ENCODE measurements at places on chromosomes 7 and 10.

DNA sequence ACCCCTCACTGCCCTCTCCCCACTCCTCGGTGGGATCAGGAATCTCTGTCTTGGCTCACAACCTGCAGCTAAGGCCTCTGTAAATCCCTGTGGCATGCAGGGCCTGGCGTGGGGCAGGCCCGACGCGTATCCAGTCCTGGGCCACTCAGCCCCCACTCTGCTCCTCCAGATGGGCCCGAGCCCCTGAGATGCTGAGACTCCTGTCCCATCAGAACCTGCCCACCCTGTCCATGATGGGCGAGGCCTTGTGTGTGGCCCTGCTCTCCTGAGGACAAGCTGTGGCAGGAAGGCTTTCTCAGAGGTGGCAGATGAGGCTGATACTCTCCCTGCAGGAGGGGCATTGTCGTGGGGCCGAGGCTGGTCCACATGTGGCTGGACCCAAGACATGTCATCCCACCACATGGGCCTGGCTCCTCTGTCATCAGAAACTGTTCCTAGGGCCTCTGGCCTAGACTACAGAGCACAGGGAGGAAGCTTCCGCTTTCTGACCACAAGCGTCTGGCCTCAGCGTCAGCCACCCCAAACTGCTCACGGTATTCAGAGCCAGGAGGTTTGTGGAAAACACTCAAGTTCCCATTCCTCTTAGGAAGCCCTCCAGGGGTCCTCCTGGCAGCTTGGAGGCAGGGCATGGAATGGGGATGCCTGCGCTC lies 6.0 kb downstream of the ALOX5 start:
- no peak for DNase-seq

DNA sequence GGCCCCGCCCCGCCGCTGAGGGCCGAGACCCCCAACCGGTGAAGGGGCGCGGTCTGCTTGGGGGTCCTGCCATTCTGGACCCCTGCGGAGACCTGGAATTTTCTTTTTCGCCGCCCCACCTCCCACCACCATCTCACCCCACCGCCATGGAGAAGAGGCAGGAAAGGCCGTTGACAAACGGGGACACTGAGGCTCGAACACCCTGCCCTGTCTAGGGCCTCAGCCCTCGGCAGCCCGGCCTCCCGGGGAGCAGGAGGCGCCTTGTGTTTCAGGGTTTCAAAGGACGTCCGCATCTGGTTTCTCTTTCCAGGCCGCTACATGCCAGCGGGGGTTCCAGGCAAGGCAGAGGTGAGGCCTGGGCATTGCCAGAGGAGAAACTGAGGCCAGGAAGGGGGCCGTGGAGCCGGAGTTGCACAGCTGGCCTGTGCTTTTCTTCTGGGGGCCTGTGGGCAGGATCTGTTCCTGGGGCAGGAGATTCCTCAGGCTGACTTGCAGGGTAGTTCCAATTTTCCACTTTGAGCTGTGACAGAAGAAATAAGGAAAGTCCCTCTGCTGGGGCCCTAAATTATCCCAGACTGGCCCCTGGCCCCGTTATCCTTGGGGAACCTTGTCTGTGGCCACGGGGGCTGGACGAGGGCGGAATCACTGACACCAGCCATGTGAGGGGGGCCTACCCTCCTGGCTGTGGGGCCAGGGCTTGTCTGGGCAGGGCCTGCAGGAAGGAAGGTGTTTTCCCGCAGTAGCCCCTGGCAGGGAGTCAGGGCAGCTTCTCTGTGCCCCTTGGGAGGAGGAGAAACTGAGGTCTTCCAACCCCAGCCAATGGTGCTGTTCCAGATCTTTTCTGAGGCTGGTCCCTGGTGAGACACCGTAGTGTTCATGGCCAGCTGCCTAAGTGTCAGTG lies 900 bp upstream of the MICALL2 start:
- DNase-seq, result no peak

DNA sequence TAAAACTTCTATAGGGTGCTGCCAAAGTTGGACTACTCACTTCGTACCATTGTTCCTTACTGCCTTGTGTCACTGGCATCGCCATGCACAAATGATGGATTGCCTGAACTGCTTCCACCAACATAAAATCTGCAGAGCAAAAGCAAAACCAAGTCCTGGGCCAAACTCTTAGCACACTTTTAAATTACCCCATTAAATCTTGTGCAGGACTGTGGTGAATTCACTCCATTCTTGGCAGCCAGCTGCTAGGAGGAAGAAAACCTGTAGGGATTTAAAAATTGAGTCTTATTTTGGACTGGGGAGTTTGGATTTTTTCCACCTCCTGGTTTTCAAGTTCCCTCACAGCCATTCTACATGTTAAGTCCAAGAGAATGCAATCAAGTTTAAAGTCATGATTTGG lies 646.9 kb downstream of the SORCS3 start:
- no peak for DNase-seq

DNA sequence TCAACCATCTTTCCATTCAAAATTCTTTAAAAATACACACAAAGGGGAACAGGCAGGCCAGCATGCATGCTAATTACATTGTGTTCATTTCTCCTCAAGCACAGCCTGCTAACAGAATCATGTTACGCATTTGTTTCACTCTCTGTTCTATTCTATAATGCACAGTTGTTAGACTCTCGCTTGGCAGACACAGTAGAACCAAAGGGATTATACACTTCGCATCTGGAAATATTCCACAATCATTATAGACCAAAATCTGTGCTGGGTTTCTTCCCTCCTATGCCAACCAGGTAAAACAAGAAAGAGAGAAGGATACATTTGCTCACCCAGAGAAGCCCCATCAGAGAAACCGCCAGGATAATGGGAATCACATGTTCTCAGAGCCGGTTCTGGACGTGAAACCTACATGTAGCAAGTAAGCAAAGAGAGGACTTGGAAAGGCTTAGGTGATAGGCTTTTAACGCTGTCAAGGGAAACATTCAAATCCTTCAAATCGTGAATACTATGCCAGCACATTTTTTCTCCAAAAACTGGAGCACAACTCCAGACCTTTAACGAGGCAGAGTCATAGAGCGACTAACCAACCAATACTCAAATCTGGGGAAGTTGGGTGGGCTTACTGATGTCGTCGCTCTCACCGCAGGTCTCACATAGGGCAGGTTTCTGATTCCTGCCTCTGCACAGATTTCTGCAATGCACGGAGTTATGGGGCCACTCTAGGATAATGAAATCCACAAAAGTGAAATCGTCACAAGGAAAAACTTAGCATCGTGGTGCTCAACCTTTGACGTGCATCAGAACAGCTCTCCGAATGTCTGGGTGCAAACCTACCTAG lies 380.5 kb upstream of the AUTS2 start:
- DNase-seq, result no peak

DNA sequence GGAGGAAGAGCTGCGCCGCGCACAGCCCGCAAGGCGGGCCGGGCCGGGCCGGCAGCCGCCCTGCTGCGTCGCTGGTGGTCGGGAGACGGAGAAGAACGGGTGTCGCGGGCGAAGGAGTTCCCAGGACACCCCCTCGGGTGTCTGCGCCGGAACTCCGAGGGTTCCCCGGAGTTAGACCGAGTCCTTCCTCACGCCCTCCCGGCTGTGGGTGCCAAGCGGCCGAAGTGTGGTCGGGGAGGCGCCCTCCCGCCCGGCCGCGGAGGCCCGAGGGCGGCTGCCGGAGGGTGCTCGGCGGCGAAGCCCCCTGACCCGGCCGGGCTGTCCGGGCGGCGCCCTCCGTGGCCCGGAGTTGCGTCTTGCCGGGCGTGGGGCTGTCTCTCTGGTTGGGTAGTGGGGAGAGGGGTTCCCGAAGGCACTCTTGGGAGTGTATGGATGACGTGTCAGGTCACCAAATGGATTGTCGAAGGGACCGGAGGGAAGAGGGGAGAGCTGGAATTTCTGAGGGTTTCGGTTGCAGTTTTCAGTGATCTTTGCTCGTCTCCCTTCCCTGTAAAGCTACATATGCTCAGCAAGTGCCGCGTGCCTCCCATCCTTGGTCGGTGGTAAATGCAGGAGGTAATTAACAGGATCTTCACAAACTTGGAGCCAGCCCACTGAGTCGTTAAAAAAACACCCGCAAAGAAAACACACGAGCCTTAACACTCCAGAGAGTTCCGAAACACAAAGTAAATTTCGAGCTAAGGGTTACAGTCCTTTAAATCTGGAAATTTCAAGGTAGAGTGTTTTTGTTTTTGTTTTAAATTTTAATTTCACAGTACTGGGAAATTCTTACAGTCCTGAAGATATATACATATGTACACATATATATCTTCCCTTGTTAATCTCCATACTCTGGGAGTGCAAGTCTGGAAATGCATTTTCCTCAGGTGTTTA lies 871 bp downstream of the ST7 start:
- peak; percentile 59 for DNase-seq

DNA sequence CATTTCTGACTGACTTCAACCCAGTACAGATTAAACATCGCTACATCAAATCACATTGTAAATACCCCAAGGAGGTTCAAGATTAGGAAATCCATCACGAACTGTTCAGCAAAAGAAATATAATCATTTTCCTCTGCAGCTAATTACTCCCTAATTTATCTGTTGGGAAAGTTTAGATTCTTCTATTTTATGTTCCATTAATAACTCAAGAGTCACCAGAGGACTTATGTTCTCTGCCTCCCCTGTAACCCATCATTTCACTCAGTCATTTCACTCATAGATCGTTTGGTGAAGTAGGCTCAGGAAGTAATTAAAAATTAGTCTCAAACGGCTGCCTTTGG lies 45.2 kb downstream of the FAM171A1 start:
- DNase-seq, result no peak

GRCh38 chr10:10647331-10647730 lies 370.3 kb upstream of the CELF2 start:
- no peak for DNase-seq

GRCh38 chr7:70710011-70710480 lies 421.9 kb upstream of the GALNT17 start:
- peak; percentile 65 for DNase-seq

DNA sequence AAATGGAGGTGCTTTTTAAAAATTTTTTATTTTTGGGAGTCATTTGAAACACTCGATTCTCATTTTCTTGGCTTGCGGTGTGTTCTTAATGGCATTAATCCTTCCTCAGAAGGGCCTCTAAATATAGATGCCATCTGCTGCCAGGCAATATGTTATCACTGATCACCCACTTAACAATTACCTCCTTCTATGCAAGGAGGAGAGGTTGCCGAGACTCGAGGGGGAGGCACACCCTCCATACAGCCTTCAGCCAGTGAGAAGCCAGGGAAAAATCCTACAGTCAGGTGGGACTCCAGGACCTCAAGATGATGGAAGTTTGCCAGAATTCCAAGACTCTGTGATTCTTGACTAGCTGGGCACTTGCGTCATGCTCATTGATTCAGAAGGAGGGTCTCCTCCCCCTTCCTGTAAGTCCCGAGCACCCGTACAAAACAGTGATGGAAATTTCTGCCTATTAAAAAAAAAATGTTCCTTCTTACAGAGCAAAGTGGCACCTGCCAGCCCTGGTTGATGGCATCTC lies 574.5 kb downstream of the TYW1 start:
- DNase-seq, result no peak

GRCh38 chr7:116395141-116395791 lies 104.3 kb upstream of the CAV2 start:
- peak; percentile 59 for DNase-seq

GRCh38 chr7:153638821-153639435 lies 413.3 kb upstream of the DPP6 start:
- no peak for DNase-seq

GRCh38 chr10:89283936-89284475 lies 17.8 kb upstream of the IFIT2 start:
- no peak for DNase-seq

DNA sequence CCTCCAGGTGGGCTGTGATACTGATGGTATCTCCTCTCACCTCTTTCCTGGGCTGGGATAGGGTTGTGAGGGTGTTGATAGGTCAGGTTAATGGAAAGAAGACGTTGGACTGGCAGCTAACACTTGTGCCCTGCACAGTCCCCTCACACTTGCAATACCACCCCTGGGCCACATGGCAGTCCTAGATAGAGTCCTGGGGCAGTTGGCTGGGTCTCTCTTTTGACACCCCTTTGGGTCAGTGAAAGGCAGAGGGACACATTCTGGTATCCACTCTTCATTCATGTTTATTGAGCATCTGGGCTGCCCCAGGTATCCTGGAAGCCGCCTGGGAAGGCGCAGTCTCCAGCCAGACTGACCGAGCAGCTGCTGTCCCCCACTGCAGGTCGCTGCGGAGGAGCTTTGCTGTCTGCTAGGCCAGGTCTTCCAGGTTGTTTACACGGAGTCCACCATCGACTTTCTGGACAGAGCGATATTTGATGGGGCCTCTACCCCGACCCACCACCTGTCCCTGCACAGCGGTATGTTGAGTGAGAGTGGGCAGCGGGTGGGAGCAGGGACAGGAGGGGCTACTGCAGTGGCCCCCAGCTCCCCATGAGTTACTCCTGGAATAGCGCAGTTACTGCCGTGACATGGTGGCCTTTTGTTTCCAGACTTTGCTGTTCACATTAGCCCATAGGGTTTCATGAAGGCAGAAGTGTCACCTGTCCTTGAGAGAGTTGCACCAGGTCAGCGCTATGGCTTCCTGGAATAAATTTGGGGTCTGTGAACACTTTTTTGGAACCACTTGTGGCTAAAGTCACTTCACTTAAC lies 19.1 kb downstream of the NACAD start:
- no peak for DNase-seq

GRCh38 chr7:126845331-126845730 lies 407.4 kb downstream of the GRM8 start:
- no peak for DNase-seq

- DNase-seq, result no peak
Measured at GRCh38 chr10:100519311-100520051, at the start of gene SEC31B. Gene SEC31B, minus strand, starts transcription at chr10:100519861. Its CDS starts 2,909 bp downstream, at chr10:100516952.

- no peak for DNase-seq
Measured at GRCh38 chr7:128904381-128905197, 5.9 kb downstream of the KCP start.

GRCh38 chr10:64408391-64409183 lies 887.4 kb downstream of the REEP3 start:
- no peak for DNase-seq

DNA sequence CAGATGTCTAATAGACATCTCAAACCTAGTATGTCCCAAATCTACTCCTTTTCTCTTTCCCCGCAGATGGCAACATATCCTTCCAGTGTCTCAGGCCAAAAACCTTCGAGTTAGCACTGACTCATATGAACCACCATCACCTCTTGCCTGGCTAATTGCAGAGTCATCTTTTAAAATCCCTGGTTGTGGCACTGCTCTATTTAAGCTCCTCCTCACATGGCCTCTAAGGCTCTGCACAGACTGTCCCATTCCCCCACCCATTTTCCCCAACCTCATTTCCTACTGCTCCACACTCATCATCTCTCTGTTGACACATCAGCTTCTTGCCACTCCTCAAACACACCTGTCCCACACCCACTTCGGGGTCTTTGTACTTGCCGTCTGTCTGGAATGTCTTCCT lies 16.8 kb upstream of the HBP1 start:
- no peak for DNase-seq
